ENCODE measurements at places on chromosomes 12 and 14.

GRCh38 chr14:38255673-38256532 lies at the start of gene CLEC14A:
TSS of gene CLEC14A (minus strand) at chr14:38256093. CDS start at chr14:38256022, 71 bp downstream.
- DNase-seq = no peak

DNA sequence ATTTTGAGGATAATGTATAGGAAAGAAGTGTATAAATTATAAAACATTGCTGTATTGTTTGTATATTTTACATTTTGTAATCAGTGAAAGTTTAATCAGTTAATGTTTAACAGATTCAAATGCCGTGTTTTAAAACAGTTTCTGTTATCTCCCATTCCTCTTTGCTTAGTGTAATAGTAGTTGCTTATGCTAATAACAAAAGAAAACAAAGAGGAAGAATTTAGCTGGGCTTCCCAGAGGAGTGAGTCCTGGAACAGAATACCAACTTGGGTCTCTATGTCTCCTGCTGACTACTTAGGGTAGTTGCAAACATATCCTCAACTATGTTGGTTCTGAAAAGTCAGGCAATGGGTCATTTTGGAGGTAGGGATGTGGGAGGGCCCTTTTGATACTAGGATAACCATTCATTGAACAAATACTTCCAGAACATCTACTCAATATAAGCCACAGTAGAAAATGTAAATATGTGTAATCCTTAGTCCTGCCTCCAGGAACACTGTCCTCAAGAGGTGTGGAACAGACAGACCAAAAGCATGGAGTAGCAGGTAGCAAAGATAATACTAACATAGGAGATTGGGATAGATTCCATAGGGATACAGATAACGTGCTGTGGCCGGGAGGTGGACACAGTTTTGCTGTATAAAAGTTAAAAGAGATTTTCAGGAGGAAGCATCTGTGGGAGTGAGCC lies 36.1 kb upstream of the EVL start:
- DNase-seq = no peak

DNA sequence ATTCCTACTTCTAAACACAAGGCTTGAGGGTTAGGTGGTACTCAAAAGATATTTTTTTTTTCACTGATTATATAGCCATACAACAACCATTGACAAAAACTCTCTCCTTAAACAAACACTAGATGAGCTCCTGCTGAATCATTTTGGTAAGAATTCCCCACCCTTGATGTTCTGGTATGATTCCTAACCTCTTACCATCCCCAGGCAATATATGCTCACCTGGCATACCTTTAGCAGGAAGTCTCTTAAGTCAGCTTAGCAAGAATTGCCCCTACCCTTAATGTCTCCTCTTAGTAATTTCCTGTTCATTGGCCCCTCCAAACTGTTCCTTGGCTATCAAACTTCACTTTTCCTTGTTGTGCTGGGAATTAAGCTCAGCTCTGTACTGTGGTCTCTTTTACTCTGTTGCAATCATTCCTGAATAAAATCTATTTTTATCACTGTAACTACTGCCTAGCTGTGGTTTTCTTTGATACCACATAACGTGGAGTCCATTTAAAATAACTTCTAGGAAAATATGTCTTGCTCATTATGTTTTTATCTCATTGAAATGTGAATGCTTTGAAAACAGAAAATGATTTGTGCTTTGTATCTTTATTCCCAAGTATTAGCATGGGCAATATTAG lies 712.6 kb downstream of the SLC16A7 start:
- DNase-seq = no peak

DNA sequence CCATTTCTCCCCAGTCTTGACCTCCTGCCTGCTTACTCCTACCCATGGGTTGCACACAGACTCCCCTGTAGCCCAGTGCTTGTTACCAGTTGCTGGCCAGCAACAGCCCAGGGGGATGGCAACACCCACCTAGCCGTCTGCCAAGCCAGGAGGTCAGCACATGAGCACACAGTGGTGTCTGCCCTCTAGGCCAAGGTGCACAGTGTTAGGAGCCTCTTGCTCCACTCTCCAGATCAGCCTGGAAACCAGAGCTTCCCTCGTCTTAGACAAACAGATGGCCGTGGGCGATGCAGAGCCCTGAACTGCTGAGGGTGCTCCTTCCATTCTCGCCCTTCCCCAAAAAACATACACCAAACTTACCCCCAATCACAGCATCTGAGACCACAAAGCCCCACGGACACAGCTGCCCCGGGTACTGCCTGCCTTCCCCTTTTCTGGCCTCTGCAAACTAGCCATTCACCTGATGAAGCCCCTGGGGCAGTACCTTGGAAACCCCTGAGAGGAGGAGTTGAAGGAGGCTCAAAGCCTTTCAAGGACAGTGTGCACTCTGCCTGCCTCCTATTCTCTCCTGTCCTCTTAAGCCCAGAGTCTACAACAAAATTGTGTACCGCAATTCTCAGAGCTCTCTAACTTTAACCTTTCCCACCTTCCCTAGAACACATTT lies 1.0 kb upstream of the GPD1 start:
- no peak for DNase-seq

Measured in stimulated activated CD8-positive, alpha-beta memory T cell treated with anti-CD3 and anti-CD28 coated beads, Interleukin-15, amount 100 ng/mL, for 24 hours (primary cell).